Activated CD8-positive, alpha-beta memory T cell treated with anti-CD3 and anti-CD28 coated beads for 4 hours (primary cell): ENCODE measurements at places on chromosomes 1 and 21.

GRCh38 chr1:54277451-54278341 lies 77.7 kb downstream of the MRPL37 start:
- no peak for DNase-seq

- DNase-seq = no peak
These were observed 131.2 kb downstream of the AKT3 start for GRCh38 chr1:243718893-243719292.

DNA sequence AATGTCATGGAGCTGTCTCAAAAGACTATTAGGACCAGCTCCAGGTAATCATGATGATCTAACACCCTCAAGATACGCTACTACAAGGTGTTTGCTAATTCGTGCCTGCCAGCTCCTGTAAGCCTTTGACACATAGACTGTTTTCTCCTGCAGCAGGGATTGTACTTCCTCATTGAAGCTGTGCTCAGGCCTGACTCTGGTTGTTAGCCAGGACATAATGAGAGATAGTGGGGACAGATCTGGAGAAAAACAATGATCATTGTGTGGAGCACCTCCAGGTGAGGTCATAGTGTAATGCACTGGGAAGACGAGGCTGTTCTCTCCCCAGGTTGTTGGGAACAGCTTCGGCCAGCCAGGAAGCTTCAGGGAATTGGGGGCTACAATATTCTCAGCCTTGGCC lies 94.6 kb downstream of the SETD4 start:
- no peak for DNase-seq

- no peak for DNase-seq
These were observed 10.7 kb downstream of the NRIP1 start for GRCh38 chr21:15054089-15054488.

- no peak for DNase-seq
These were observed 18.6 kb downstream of the PCSK9 start for GRCh38 chr1:55057956-55058298.

- no peak for DNase-seq
These were observed 24.3 kb downstream of the CA6 start for GRCh38 chr1:8969937-8970336.

GRCh38 chr1:248144513-248145198 lies at the start of gene OR2M5:
OR2M5 (plus strand) TSS chr1:248145148; CDS start chr1:248145148, 0 bp downstream.
- DNase-seq = no peak
